Tongue (tissue), 3 donors: ENCODE measurements at places on chromosomes 4 and X.

GRCh38 chr4:90357117-90357710, 230.0 kb downstream of the CCSER1 start:
- peak; percentile 71 for DNase-seq

GRCh38 chr4:65416891-65417290, 253.4 kb downstream of the EPHA5 start:
- DNase-seq, result peak; percentile 83

- DNase-seq, result no peak
Measured at GRCh38 chr4:137635108-137635507, 102.8 kb upstream of the PCDH18 start.

DNA sequence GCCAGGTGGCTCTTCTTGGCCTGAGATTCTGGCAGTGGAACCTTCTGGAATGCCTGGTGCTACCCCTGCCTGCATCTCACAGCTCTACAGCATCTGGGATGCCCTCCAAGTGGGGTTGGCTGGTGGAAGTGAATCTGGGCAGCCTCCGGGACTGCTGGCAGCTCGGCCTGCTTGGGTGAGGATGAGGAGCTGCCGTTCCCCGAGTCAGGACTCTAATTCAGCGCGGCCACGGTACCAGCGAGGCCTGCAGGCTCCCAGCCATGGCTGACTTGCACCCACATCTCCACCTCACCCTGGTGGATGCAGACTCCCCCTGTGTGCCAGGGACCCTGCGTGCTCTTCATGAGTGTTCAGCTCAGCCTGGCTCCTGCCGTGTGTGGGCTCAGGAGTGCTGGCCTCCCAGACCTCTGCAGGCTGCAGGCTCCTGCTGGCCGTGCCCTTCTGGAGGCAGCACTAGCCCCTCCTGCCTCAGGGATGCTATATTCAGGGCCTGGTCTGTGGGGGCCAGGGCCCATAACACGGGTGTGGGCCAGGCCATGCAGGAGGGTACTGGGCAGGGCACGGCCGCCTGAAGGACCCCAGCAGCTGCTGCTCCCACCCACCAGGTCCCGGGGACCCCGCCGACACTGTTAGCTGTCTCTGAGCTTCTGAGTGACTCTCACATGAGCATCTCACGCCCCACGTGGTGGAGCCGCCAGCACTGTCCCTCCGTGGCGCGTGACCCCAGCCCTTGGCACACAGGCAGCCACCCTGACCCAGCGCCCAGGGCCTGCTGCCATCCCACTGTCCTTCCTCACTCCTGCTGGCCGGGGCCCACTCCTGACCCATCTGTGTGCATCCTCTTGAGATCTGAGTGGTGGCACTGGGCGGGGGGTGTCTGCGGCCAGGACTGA, 10.6 kb downstream of the UVSSA start:
- DNase-seq, result peak; percentile 18

GRCh38 chrX:87578978-87579377, 61.4 kb downstream of the KLHL4 start:
- peak; percentile 2 for DNase-seq

- no peak for DNase-seq
Measured at GRCh38 chr4:74475091-74475800, 30.3 kb downstream of the AREG start.

DNA sequence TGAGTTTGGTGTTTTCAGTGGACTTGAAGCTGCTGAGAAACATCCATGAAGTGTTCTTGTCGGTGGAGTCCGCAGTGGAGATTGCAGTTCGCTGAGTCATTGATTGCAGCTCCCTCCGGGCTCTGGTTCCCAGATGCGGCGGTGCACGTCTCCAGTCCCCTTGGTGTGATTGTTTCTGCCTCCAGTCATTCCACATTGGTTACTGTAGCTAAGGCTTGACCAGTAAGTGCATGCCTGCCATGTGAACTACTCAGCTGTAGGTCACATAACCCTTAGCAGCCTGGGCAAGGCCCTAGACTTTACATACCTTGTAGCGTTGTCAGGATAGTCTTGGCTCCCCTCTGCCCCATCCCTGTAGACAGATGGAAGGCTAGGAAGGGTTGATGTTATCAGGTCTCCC, 53.8 kb upstream of the CLCN4 start:
- DNase-seq, result no peak

DNA sequence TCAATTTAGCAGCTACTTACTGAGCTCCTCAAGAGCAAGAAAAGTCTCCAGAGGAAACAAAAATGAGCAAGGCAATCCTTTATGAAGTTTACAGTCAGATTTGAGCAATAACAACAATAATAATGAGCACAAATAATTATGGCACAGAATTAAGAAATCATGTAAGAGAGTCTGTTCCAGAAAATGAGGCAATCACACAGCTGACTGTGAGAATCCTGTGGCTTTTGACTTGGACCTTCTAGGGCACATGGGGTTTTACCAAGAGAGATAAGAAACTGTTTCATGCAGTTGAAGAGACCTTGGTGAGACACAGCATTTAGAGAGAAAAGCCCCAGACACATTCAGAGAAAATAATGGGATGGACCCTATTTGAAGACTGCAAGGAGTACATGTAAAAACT, 362.6 kb upstream of the MAGEB2 start:
- DNase-seq, result no peak

GRCh38 chr4:16705341-16705740, 193.1 kb downstream of the LDB2 start:
- DNase-seq, result no peak

GRCh38 chr4:76984127-76984526, 34.6 kb downstream of the SEPTIN11 start:
- peak; percentile 38 for DNase-seq

DNA sequence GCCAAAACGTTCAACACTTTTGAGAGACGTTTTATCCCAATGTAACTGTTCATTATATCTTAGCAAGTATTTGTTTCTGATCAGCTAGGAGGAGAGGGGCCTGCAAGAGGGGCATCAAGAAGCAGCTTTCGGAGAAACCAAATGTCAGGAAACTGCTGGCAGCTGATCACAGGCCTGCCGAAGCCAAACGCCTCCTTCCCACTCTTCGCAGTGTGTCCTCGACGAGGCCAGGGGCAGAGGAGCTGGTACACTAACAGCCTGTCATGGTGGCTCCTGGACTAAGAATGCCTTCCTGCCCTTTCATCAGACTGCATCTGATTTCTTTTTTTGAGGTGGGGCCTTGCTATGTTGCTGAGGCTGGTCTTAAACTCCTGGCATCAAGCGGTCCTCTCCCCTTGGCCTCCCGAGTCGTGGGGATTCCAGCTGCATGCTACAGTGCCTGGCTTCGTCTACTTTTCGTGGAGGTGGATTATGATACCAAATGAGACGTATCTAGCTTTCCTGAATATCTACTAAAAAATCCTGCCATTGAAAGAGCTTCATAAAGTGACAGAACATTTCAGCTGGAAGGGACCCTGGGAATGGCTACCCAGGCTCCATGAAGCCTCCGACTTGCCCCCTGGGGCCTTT, 134.8 kb downstream of the AFAP1 start:
- peak; percentile 61 for DNase-seq

DNA sequence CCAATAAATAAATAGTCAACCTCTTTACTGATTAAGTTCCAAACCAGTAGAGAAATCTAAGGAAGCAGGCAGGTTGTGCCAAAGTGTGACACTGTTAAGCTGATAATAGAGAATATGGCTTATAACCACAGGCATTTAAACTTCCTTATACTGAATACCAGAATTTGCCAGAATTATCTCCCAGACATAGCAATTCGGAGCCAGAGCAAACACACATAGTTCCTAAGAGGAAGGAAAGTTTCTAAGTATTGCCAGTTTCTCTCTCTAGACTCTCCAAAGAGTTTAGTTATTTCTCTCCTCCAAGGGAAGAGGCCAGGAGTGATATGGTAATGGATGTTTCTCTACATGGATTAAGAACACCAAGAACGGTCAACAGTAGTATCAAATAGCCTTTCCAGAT, 191.7 kb upstream of the CPEB2 start:
- no peak for DNase-seq

GRCh38 chr4:81030981-81031791, 678 bp downstream of the BMP3 start:
- peak; percentile 16 for DNase-seq

DNA sequence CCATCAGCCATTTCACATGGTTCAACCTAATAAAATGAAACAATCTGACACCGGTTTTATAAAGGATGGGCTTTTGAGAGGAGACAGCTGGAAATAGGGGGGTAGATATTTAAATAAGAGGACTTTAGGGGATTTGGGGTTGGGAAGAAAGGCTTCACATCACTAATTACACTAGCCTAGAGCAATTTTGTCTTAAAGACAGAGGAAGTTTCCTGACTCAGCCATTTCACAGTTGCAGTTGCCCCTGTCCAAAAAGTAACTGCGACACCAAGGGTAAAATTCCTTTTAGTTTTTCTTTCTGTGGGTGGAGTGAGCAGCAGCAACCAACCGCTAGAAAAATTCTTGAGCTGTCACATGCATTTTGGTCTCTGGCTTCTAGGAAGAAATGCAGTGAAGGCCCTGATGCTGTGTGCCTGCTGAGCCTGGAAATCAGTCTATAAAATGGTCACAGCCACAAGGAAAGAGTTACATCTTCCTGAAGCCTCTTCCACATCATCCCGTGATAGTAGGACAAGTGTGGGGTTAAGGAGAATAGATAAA, 233.6 kb downstream of the ZNF674 start:
- DNase-seq, result no peak

DNA sequence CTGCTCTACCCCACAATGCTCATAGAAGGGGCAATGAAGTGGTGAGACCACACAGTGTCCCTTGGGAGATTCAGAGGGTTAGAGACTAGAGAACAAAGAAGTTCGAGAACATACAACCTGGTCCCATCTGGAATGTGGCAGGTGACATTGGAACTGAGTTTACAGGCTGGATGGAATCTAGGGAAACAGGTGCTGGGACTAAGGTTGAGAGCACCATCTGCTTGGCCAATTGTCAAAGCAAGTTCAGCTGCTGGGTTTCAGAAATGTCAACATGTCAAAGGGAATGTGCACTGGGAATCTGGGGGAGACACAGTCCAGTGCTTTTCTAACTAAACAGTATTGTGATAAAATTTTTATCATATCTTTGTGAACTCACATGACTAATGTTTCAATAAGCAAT, 15.9 kb upstream of the FAM13A start:
- peak; percentile 55 for DNase-seq

- DNase-seq, result no peak
Measured at GRCh38 chr4:42785817-42786216, 106.7 kb upstream of the GRXCR1 start.

DNA sequence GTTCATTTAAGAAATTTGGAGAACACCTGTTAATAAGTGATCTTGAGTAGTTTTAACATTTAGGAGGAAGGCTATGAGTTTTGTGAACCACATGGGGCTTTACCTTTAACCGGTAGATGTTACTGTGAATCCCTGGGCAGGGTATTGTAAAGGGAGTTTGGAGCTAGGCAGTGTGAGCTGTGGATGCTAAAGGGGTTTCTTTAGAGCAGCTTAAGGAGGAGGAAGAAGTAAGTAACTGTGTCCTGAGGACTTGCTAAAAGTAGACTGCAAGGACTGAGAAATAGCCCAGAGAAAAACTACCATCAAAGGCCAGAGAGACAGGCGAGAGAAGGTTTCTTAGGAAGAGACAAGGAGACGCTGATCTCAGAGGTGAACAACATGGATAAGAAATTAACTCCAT, 5.6 kb downstream of the RHOH start:
- no peak for DNase-seq

- no peak for DNase-seq
Measured at GRCh38 chr4:150021483-150021882, 56.8 kb upstream of the DCLK2 start.

- DNase-seq, result peak; percentile 10
Measured at GRCh38 chr4:154507156-154507555, 15.6 kb upstream of the DCHS2 start.

GRCh38 chr4:83639849-83640493, 104.1 kb downstream of the GPAT3 start:
- peak; percentile 90 for DNase-seq

- DNase-seq, result no peak
Measured at GRCh38 chrX:127457161-127457560, 595.0 kb downstream of the ACTRT1 start.

DNA sequence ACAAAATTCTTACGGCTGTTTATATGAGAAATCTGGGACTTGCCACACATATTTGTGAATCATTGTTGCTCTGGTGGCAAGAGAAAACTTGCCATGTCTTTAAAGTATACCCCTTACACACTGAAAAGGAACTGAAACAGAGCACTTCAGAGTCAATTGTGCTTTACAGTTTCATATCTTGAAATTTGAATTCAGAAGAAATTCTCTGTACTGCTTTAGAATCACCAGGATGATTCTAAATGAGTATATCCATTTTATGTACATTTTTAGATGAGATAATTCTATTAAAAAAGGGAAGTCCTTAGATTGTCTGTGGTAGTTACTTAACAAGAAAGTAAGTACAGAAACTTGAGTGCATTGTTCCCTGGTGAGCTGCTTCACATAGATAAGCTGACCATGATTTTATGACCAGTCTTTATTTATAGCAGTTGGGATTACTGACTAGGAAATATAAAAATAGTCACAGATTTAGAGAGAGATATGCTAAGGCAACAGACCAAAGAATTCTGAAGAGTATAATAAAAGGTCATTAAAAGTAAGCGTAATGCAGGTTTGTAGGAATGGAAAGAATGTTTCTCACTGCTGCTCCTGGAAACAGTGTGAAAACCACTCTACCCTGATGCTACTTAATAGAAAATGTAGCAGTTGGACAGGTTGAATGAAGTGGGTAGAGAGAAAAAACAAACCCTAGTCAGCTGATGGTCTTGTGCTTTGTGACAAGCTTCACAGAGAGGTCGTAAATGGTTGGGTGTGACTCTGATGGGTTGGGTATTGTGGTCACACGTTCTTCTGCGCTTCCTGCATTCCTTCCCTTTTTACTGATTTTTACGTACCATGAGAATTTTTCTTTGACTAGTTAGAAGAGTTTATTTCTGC, 41.0 kb downstream of the FNIP2 start:
- no peak for DNase-seq

GRCh38 chr4:88779431-88779830, 81.8 kb upstream of the NAP1L5 start:
- peak; percentile 15 for DNase-seq
